Endodermal cell (in vitro differentiated cells): ENCODE measurements at places on chromosomes 5 and 9. TPM values are rescaled to one million over a fixed set of nuclear protein-coding genes. Genes with fewer than 3 reads are reported as not detected.

DNA sequence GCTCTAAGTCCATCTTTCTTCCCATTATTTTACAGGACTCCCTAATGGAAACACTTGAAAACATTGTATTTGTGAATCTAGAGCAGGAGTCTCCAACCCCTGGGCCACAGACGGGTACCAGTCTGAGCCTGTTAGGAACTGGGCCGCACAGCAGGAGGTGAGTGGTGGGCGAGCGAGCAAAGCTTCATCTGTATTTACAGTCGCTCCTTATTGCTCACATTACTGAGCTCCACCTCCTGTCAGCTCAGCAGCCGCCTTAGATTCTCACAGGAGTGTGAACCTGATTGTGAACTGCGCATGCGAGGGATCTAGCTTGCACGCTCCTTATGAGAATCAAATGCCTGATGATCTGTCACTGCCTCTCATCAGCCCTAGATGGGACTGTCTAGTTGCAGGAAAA, 111.0 kb downstream of the MED27 start:
- no peak for DNase-seq
- H3K4me3 ChIP-seq, result no peak overlapping the region
- H3K4me1 ChIP-seq, result no peaks in the 10 kb centered on the region
- no peak overlapping the region for H3K27ac ChIP-seq

GRCh38 chr9:5557606-5558587, 47.6 kb downstream of the PDCD1LG2 start:
- H3K27me3 ChIP-seq, result no peaks in the 10 kb centered on the region
- H3K27ac ChIP-seq, result peak overlapping the region; percentile 26
- H3K4me1 ChIP-seq, result peaks cover 5% of the 10 kb centered on the region
- DNase-seq, result no peak
- no peaks in the 10 kb centered on the region for H3K36me3 ChIP-seq

The IFNK gene
- not detected in 3 replicates for total RNA-seq

The DMRT3 gene
- total RNA-seq, result not detected in 3 replicates

The CDX1 gene
- total RNA-seq, result not detected in 3 replicates
